A172 (cell line): ENCODE measurements at places on chromosomes 16 and 17.

DNA sequence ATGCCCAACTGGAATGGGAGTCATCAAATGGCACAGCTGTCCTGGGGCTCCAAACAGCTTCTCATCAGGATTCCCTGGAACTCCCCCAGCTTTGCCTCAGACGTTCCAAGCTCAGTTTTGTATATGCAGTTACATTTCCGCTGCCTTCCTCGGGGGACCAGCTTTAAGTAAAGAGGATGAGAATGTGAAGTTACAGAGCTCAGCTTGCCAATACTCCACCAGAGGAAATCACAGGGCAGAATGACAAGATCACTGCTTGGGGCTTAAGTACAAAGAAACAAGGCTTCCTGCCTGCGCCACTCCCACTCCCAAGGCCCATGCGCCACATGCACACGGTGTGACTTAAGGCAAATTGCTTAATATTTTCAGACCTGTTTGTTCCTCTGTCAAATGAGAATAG is 272.4 kb upstream of the CDH11 start:
- no peak for DNase-seq

DNA sequence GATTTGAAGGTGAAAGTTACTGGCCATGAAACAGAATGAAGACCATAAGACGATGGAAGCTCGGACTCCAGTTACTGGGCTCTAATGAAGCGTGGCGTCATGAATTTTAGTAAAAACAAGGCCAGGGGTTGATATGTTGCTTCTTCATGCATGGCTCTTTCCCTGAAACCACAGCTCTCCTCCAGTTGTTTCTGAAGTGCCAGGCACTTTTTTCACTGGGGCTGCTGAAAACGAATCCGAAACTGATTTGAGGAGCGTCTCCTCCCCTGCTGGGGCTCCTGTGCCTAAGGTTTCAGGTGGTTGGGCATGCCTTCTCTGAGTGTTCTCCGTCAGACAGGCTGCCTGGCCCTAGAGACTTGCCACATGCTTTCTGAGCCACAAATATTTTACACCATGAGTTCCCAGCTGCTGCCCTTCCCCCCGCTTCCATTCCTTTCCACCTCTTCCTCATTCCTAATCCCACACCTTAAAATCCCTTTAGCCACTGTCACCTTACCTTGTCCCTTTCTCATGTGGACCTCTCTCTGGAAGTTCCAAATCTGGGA is 3.7 kb upstream of the MYL4 start:
- DNase-seq = no peak

DNA sequence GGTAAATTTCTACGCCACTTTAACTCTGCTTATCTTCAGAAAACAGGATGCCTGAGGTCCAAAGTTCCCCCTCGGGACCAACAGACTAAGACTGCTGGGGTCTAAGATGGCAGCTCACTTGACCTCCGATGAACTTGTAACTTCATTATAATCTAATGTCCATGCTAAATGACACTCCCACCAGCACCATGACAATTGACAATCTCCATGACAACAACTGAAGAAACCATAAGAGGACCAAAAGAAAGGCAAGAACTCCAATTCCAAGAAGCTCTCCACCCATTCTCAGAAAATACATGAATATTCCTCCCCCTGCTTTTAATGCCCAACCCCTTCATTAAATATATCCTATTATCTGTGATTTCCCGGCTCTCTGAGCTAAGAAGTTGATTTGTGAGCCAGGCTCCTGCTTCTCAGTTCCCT is 7.5 kb downstream of the CCL4 start:
- no peak for DNase-seq

GRCh38 chr16:52076332-52076731 is 470.6 kb downstream of the TOX3 start:
- no peak for DNase-seq

DNA sequence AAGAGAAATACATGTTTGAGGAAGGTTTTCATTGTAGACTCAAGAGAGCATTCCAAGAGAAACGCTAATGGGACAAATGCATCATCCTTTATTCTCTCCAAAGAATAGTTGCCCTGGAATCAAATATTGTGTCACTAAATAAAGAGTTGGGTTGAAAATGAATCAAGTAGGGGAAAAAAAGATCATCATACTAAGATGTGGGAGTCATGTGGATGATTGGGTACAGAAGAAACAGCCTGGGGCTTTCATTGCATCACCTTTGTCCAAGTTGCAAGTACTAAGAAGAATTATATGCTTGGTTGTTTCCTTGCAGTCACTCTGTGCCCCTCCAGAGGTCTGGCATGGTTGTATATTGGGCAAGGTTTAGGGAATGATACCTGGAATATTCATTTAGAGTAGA is 658.9 kb downstream of the TOX3 start:
- no peak for DNase-seq

DNA sequence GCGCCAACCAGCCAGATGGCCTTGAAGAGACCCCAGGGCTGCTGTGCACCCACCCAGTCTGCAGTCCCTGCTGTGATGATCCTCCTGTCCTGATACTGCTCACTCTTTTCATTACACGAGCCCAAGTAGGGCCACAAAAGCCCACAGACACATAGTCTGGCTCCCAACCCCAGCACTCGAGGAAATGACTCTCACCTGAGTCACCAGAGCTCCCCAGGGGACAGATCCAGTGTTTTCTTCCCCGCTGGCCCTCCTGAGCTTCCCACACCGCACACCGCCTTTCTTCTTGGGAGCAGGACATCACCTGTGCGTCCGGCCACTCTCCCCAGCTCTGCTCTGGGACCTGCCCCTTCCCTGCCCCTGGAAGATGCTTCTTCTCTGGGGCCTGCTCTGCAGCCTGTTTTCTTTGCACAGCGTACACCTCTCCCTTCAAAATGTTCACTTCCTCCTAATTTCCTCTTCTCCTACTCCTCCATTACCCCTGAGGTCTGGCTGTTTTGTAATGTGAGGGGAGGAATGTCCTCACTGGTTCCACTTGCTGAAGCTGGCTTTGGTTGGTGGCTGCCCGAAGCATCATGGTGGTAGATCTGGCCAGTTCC is 2.0 kb upstream of the SCN4A start:
- DNase-seq = peak; percentile 88

DNA sequence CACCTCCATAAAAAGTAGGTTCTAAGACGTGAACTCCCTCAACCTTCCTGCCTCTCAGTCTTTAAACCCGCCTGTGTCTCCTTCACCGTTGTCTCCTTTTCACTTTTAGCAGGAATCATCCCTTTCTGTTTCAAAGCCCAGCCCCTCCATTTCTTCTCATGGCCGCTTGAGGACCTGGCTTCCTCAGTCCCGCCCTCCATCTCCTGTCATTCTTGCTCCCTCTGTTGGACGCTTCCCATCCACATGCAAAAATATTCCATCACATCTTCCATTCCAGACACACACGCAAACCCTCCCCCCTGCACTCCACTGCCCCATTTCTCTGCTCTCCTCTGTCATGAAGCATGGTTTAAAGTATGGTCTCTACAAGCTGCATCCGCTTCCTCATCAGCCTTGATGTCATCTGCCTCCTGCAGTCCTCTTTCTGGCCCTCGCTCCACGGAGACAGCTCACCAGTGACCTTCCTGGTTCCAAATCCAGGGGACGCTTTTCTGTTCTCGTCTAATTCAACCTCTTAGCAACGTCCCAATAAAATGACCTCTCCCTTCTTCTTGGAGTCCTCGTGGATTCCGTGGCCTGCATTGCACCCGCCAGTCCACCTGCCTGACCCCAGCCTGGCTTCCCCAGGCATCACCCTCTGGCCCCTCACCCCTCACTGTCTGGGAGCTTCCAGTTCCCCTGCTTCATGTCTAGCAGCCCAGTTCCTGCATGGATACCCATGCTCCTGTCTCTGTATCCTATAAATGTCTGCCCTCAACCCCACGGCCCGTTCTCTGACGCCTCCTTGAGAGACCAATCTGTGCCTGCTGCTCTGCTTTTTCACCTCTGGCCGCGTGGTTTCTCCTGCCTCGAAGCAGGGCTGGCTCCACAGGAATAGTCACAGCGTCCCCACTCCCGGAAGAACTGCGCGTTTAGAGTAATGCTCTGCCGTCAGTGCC is 26.2 kb downstream of the ANKRD40 start:
- DNase-seq = peak; percentile 78

- DNase-seq = peak; percentile 30
These were observed 51.3 kb downstream of the EPN2 start for GRCh38 chr17:19288453-19288852.

- DNase-seq = peak; percentile 4
These were observed 713 bp downstream of the COX11 start for GRCh38 chr17:54967621-54968261.

DNA sequence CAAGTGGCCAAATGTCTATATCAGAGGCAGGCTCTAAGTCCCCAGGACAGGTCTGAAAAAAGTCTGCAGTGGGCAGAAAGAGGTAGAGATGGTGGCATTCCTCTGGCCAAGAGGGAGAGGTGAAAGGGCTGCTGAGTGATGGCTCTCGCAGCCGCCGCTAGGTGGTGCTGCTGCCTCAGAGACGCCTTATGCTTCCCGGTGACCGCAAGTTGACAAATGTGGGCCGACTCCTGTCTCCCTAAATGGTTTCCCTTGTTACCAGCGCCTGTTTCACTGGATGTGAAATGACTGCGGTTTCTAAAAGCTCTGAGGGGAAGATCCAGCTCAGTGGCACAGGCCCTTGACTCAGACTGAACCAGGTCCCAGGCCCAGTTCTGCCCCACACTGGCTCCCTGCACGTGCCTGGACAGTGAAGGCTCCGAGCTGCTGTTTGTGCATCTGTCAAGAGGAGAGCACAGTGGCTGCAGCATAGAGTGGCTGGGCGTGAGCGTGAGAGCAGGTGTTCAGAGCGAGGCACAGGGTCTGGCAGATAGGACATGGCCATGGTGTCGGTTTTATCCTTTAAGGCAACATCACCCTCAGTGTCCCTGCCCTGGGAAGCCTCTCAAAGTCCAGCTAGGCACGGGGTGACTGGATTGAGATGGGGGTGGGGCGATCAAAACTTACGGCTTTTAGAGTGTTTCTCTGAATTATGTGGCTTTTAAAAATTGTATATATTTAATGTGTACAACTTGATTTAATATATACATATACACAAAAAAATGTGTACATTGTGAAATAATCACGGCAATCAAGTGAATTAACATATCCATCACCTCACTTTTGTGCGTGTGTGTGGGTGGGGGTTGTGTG is 19.9 kb downstream of the CLEC16A start:
- peak; percentile 89 for DNase-seq

DNA sequence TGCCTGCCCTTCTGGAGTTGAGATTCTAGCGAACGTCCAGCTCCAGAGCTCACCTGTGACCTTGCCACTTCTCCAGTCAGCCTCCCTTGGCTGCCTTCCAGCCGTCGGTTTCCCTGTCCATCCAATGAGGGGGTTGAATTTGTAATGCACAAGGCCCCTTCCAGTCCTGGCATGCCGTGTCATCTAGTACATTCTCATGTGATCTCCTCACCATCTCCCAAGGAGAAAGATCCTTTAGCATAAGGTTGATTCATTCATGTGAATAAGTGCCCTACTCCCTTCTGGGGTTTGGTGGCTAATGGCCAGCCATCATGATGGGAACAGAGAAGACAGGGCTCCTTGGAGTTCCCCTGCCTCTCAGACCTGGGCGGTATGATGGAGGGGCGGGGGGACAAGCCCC is 18.9 kb upstream of the ABCC3 start:
- no peak for DNase-seq

DNA sequence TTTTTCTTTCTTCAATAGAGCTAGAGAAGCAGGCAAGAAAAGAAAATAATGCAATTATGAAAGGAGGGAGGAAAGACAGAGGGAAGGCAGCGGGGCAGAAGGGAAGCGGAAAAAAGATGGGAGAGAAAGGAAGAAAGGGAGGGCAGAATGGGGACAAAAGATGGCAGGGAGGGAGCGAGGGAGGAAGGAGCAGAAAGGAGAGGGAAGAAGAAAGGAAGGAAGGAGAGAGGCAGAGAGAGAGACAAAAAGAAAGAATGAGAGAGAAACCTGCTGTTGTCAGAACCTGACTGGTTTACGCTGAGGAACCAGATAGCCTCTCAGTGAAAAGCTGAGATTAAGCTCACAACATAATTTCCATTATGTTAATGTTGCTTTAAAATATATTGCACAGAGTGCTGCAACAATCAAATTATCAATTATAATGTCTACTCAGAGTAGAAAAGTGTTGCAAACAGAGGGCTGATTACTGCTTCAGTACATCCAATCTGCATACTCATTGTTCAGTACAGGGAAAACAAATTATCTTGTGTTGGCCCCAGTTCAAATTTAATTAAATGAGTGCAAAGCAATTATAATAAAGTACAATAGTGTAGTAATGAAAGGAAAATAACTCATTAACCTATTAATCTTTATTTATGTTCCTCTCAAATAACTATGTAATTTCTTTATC is 32.0 kb upstream of the TOX3 start:
- DNase-seq = no peak

- no peak for DNase-seq
These were observed 2.8 kb upstream of the NAGPA start for GRCh38 chr16:5036228-5037156.

GRCh38 chr17:55580596-55581133 is 69.4 kb upstream of the SMIM36 start:
- DNase-seq = no peak
